Posterior vena cava (tissue), 2 donors: ENCODE measurements at places on chromosomes 4 and X. TPM values are rescaled to one million over a fixed set of nuclear protein-coding genes. Genes with fewer than 3 reads are reported as not detected.

The GAGE12J gene
- not detected for total RNA-seq

The CRMP1 gene
- total RNA-seq: 2.0 TPM

The PSMD10 gene
- total RNA-seq: 31.7 TPM

The CENPE gene
- 2.2 TPM for total RNA-seq

The CAPN6 gene
- total RNA-seq: 0.14 TPM

The PPP2R2C gene
- total RNA-seq: 18.3 TPM

The PAGE2 gene
- total RNA-seq: not detected

The KIAA1210 gene
- total RNA-seq: not detected

The TLR6 gene
- total RNA-seq: 4.9 TPM

The PCDH7 gene
- 107 TPM for total RNA-seq

The TMEM150C gene
- 6.9 TPM for total RNA-seq

The MAGEB1 gene
- total RNA-seq: not detected

The GYG2 gene
- total RNA-seq: 2.7 TPM

The QRFPR gene
- total RNA-seq: not detected

The RAI2 gene
- 32.5 TPM for total RNA-seq

The HSD17B13 gene
- total RNA-seq: 0.24 TPM

The FGF2 gene
- 27.5 TPM for total RNA-seq

The MAGEA8 gene
- not detected for total RNA-seq

The XK gene
- 1.6 TPM for total RNA-seq

The ZXDA gene
- total RNA-seq: 5.0 TPM

The TLR10 gene
- not detected for total RNA-seq

The NDUFB11 gene
- 44.0 TPM for total RNA-seq

The PUDP gene
- total RNA-seq: 11.8 TPM

The CT47A7 gene
- not detected for total RNA-seq

The ART3 gene
- total RNA-seq: 0.37 TPM

The DMRTC1 gene
- not detected for total RNA-seq

The TCEANC gene
- total RNA-seq: 3.3 TPM

The MAGEA12 gene
- total RNA-seq: not detected

The SPANXB1 gene
- total RNA-seq: not detected

The THOC2 gene
- 60.8 TPM for total RNA-seq

The CTAG1B gene
- total RNA-seq: not detected

The SLC34A2 gene
- total RNA-seq: 0.19 TPM

The SLC6A14 gene
- total RNA-seq: not detected

The REPS2 gene
- 3.9 TPM for total RNA-seq

The P2RY4 gene
- total RNA-seq: 0.57 TPM

The ATP1B4 gene
- not detected for total RNA-seq

The HPRT1 gene
- 19.1 TPM for total RNA-seq

The KCTD8 gene
- 0.60 TPM for total RNA-seq

The CCKAR gene
- total RNA-seq: not detected

The FAT1 gene
- total RNA-seq: 85.9 TPM

The YY2 gene
- 2.0 TPM for total RNA-seq

The PRRG1 gene
- 10.8 TPM for total RNA-seq

The CDS1 gene
- total RNA-seq: 0.90 TPM

The ZMAT1 gene
- 5.4 TPM for total RNA-seq

The INPP4B gene
- total RNA-seq: 25.7 TPM

The CXCL11 gene
- total RNA-seq: not detected

The UCP1 gene
- total RNA-seq: not detected
